NCI-H82 (cell line): ENCODE measurements at places on chromosomes 1 and 21.

DNA sequence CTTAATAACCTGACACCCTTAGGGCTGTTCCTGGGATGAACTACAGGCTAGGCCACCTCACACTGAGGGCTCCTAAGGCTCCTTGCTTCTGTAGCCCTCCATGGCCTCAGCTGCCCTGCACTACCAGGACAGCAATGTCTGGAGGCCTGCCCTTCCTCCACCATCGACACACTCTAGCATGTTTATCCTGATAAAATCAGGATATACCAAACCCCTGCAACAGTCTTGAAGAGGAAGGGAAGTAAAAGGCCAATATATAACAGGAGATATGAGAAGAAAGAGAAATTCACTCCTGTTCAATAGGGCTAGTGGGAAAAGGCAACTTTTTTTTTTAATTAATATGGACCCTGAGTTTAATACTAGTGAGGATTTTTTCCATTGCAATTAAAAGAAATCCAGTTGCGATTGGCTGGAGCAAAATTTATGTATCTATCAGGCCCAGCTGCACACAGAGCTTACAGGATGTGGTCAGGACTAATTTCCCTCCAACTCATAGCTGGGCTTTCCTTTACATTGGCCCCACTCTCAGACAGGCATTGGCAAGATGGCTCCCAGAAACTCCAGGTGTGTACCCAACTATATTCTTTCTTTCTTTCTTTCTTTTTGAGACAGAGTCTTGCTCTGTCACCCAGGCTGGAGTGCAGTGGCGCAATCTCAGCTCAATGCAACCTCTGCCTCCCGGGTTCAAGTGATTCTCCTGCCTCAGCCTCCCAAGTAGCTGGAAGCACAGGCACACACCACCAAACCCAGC, 13.5 kb upstream of the ATP2B4 start:
- DNase-seq = no peak

DNA sequence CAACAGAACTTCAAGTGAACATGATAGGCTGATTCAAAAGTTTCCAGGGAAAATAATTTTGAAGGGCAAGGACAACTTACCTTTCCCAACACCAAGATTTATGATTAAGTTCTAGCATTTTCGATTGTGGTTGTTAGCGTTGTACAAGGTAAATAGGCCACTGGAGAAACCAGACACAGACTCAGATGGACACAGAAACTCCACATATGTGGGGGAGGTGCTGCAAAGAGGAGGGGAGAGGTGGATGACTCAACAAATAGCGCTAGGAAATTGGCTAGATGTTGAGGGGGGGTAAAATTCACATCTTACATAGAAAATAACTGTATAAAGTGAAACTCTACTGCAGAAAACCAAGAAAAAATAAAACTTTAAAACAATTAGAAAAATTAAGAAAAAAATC, 564.4 kb downstream of the MATN1 start:
- no peak for DNase-seq

DNA sequence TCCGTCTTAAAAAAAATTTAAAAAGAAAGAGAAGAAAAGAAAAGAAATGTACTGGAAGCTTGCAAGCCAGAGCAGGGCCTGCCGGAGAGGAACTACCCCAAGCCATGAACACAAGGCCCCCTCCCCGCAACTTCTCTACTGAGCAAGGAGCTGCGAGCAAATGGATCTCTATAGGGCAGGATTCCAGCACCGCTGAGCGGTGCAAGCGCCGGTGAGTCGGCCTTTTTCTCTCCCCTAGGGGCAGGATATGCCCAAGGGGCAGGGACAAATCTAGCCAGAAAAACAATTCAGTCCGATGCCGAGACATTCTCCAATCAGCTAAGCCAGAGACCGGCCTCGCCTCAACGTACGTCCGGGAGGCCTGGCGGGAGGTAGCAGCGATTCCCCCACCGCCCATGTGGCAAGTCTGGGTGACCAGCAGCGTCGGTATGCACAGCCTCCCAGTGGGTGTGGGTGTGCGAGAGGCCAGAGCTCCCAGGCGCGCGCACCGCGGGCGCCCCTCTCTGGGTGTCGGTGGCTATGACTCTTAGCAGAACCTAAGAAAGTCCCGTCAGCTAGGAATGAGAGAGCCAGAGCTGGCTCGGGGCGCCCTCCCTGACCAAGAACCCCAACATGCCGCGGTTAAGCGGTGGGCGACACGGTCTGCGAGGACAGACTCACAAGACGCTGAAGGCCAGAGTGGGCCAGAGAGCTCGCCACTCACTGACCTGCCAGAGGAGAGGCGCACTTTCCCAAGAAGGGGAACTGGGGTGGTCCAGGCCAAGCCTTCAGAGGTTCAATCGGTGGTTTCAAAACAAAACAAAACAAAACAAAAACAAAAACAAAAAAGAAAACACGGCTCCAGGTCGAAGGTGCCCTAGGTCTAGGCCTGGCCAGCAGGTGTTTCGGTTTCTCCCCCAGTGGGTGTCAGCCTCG, 1.9 kb downstream of the CSMD2 start:
- peak; percentile 89 for DNase-seq

GRCh38 chr1:12555411-12556367, 62.3 kb downstream of the DHRS3 start:
- no peak for DNase-seq

- DNase-seq = no peak
Observed at GRCh38 chr21:41948078-41948895, 5.5 kb downstream of the C2CD2 start.

- DNase-seq = no peak
Observed at GRCh38 chr1:172809750-172810149, 150.8 kb downstream of the FASLG start.

- DNase-seq = no peak
Observed at GRCh38 chr1:170578359-170578758, 46.4 kb downstream of the GORAB start.

GRCh38 chr1:59523745-59524450, 227.0 kb downstream of the FGGY start:
- no peak for DNase-seq

DNA sequence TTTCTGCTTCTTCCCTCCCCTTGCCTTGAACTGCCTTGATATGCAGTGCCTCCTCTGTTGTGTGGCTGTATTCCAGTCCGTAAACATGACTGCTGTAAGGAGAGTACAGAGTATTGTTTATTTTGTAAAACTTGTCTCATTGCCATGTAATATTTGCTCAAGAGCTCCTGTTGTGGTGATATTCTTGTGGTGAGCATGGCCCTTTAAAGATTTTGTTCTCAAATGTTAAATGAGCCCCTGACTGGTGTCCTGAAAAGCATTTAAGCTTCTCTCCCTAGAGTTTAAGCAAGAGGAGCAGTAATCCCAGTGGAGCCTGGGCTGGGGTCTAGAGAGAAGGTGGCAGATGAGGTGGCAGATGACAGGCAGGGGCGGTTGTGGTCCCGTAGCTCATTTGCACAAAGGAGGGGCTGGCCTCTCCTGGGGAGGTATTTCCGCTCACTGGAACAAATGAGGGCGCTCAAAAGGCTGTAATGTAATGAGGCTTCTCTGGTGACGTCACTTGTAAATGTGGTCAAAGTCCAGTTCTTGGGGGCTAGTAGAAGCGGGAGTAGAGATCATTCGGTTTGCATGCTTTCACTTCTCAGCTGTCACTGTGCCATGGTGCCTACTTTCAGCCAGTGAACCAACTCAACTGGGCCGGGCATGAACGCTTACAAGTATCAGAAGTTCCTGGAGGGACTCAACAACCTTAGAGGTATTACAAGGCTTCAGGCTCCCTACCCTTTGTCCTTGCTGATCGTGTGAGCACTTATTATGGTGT, 46.0 kb upstream of the MACF1 start:
- DNase-seq = peak; percentile 99

GRCh38 chr1:115793162-115793561, 24.6 kb upstream of the CASQ2 start:
- no peak for DNase-seq

DNA sequence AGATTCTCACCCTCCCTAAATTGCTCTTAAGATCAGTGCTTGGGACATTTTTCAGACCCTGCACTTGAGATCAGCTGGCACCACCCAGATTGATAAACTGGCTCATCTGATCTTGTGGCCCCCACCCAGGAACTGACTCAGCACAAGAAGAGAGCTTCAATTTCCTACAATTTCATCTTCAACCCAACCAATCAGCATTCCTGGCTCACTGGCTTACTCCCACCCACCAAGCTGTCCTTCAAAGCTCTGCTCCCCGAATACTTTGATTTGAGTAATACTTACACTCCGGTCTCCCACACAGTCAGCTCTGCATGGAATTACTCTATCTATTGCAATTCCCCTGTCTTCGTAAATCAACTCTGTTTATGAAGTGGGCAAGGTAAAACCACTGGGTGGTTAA, 461.9 kb upstream of the RGS18 start:
- DNase-seq = no peak

- DNase-seq = no peak
Observed at GRCh38 chr1:228084797-228085196, 2.3 kb downstream of the ARF1 start.

GRCh38 chr21:43317254-43317748, 109.6 kb downstream of the SIK1 start:
- no peak for DNase-seq

DNA sequence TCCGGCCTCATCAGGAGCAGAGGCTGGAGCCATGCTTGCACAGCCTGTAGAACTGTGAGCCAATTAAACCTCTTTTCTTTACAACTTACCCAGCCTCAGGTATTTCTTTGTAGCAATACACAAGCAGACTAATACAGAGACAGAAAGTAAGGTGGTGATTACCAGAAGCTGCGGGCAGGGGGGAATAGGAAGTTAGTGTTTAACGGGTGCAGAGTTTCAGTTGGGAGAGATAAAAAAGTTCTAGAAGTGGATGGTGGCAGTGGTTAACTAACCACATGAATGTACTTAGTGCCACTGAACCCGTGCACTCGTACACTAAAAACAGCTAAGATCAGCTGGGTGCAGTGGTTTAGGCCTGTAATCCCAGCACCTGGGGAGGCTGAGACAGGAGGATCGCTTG, 80.4 kb upstream of the TARDBP start:
- no peak for DNase-seq

- DNase-seq = no peak
Observed at GRCh38 chr1:235060607-235061470, 67.8 kb downstream of the TOMM20 start.

DNA sequence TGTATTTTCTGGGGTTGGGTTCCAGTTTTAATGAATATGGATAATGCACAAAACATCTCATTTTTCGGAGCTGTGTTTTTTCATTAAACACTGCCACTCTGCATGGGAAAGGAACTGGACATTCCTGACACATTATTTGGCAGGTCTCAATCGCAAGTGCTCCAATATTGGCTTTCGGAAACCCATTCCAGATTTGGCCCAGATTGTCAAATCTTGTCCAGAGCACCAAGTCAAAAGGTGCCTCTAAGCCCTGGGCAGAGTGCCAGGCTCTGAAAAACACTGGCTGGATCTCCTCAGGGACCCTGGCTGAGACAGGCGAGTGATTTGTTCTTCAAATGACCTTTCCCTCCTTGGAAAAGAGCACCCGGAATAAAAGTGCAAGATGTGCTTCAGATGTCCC, 68.4 kb upstream of the MRPS6 start:
- no peak for DNase-seq

- peak; percentile 86 for DNase-seq
Observed at GRCh38 chr1:3869751-3870301, 12.6 kb downstream of the DFFB start.

DNA sequence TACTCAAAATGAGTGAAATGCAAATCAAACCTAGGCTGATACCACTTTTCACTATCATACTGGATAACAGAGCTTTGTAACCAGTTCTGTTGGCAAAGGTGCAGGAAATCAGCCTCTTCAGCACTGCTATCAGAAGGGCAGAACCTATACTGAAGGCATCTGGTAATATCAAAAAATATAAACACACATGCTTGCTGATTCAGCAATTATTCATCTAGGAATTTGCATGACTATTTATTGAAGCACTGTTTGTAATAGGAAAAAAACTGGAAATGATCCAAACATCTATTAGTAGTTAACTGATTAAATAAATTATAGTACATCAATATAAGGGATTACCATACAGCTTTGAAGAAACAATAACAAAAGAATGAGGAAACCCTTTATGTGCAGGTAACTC, 21.4 kb downstream of the ARHGAP29 start:
- DNase-seq = no peak

DNA sequence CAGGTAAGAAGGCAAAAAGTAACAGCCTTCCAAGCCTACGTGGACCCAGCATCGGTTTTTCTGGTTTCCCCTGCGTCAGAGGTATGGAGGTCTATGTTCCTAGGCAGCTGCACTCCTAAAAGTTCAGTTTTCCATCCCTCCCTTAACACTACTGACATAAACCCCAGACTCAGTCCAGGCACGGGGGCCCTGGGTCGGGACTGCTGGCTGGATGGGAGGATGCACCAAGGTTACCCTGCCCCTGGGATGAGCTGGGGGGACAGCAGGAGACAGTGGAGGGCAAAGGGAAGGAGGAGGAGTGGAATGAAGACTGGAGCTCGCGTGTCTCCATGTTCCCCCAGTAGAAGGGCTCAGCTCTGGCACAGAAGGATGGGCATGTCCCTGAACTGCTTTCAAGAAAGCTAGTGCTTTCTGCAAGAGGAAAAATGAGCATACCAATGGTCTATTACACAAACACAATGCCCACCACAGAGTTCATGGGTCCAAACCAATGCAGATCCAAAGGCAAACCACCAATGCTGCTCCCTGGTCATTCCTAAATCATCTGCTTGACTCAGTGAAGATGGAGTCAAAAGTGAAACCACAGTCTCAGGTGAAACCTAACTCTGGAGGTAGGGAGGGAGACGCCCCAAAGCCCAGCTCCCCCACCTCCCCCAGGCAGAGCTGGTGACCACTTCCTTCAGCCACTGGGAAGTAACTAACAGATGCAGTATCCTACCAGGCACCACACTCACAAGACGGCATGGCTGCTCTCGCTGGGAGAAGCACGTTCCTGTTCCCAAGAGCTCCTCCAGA, 54.9 kb downstream of the CD46 start:
- DNase-seq = no peak

DNA sequence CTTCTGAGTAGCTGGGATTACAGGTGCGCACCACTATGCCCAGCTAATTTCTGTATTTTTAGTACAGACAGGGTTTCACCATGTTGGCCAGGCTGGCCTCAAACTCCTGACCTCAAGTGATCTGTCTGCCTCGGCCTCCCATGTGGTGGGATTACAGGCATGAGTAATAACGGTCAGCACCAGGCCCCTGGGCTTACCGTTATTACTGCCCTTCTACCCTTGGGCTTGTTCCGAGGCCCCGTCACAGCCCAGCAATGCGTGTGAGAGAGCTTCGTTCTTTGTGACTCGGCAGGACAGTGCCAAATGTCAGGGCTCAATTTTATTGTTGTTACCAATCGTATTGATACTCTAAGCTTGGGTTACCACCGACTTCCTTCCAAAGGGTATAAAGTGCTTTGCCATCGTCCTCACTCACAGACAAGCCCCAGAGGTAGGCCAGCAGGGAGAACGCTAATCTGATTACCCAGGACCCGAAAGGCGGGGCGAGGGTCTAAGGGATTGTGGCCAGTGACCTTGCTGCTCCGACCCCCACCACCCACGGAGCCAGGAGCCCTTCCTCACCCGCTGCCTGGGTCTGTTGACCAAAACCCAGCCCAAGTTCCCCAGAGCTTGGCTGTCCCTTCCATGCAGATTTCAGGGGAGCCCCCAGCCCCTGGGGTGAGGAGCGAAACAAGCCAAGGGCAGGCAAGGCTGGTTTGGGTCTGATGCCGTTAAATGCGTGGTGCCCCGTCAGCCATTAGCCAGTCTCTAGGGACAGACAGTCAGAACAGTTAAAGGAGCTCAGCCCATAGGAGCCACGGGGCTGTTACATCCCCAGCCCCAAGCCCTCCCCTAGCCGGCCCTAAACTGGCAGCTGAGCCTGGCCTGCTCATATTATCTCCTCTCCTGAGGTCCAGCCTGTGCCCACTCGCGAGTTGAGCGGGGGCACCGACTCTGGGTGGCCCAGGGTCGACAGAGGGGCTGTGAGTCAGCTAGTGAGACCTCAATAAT, 54.9 kb upstream of the CASZ1 start:
- DNase-seq = peak; percentile 83
